Glutamatergic neuron (in vitro differentiated cells): ENCODE measurements at places on chromosomes 5 and 9.
A peak's percentile ranks its signal among the peaks of the same experiment; 100 is the strongest.

GRCh38 chr9:135186248-135187164 lies 99.0 kb downstream of the OLFM1 start:
- no peak for DNase-seq

DNA sequence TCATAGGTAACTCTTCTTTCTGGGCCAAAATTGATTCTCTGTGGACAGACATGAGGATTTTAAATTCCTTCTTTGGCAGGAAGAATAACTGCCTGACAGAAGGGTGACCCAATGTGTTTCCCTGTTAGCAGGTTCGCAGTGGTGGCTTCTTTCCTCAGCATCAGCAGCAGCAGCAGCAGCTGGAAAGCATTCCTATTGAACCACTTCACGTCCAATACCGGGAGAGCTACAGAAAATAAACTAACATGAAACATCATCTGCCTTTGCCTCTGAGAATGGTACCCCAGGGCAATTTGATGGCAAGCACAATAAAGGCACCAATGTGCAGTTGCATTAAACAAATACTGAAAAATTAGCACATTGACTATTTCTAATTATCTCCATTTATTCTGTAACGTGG lies 214.5 kb downstream of the TMEM167A start:
- no peak for DNase-seq

DNA sequence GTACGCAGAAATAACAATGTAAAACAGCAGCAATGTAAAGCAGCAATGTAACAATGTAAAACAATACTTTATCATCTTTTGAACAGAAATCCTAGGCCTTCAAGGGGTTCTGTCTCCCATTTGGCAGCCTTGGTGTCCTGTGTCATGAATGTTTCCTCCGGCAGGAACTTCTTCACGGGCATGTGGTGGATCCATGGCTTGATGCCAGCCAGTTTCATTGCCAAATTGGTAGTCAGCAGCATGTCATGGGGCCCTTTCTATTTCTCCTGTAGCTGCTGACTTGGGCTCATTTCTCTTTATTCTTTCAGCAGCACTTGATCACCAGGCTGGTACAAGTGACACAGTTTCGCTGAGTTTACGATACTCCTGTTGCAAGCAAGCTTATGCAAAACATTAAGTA lies 275.3 kb downstream of the HTR1A start:
- DNase-seq = no peak

- DNase-seq = no peak
Measured at GRCh38 chr5:163580516-163580915, 75.1 kb downstream of the MAT2B start.

GRCh38 chr5:178474562-178475184 lies 115.5 kb downstream of the COL23A1 start:
- no peak for DNase-seq

DNA sequence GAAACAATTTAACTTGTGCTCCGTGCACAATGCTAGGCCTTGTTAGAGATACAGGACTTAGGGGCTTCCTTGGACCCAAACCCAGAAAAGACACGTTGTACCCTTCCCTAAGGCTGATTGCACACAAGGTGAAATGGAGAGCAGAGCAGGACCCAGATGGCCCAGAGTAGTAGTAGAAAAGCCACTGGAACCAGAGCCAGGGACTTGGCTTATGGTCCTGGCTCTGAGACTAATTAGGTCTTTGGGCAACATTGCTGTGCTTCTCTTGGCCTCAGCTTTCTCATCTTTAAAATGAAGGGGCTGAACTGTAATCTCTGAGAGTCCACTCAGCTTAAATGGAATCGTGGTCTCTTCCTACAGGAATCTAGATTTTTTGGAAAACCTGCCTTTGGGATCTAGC lies 42.3 kb downstream of the EBF1 start:
- DNase-seq = no peak

DNA sequence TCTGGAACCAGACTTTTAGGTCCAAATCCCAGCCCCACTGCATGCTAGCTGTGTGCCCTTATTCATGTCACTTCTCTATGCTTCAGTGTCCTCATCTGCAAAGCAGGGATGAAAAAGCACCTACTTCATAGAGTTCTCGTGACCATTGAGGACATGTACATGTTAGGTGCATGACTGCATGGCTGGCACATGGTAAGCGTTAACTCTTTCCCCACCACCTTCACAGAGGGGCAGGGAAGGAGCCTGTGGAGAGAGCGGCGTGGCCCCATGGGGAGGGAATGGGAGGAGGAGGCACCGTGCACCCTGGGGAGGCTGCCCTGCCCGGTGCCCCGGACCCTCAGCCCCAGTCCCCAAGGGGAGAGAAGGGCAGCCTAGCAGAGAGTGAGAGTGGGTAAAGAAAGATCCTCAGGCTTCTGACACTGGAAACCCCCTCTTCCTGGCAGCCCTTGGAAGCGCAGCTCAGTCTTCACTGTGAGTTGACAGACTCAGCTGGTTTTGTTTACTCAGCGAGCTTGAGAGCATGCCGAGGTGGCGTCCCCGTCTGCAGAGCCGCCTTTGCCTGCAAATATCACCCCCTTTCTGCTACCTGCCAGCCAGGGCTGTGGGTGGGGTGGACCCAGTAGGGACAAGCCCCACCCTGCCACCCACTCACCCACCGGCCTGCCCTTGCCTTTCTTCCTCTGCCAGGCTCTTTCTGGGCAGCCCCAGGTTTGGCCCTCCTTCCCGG lies 10.6 kb upstream of the ANGPTL2 start:
- DNase-seq = no peak

GRCh38 chr9:123488722-123489321 lies 132.8 kb downstream of the CRB2 start:
- DNase-seq = no peak

GRCh38 chr5:60018091-60018490 lies 124.6 kb upstream of the PDE4D start:
- no peak for DNase-seq

DNA sequence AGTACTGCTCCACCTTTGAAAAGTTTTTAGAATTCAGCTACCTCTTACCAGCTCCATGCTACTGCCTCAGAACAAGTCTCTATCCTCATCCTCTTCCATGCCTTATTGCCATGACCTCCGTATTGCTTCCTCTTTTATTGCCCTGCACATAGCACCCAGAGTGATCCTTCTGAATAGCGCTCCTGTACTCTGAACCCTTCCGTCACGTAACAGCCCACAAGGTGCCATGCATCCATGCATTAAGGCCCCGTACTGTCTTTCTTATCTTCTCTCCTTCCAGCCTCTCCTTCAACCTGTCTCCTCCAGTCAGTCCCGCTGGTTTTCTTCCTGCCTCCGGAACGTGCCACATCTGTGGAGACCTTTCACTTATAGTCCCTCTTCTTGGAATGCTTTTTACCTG lies 273.3 kb upstream of the SEMA6A start:
- DNase-seq = no peak

GRCh38 chr5:91367908-91368648 lies 15.0 kb downstream of the ARRDC3 start:
- no peak for DNase-seq

DNA sequence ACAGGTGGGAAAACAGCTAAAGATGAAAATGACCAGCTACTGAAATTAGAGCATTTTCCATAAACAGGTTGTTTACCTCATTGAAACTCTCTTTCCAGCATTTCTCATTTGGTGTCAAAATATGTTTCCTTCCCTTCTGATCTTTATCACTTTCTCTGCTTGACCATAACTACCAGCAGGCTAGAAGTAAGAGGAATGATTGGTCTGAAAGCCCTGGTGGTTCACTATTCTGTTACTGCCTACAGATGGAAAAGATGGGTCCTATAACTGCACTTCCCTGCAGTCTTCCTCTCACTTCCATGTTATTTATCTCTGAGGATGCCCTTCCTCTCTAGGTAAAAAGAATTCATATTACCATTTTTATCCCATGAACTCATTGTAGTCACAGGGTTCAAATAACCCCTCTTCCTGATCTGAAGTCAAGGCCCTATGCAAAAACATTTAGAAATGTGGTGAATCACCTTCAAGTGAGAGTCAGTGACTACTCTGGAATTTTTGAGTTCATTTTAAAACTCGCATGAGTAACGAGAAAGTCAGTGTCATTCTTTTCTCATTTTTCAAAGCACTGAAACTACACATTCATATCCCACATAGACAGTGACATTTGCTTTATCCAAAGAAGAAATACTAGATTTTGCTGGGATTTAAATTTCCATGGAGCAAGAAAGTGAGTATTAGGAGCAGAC lies 51.7 kb downstream of the ZNF474 start:
- no peak for DNase-seq

GRCh38 chr9:129383019-129383560 lies 205.0 kb upstream of the IER5L start:
- no peak for DNase-seq

DNA sequence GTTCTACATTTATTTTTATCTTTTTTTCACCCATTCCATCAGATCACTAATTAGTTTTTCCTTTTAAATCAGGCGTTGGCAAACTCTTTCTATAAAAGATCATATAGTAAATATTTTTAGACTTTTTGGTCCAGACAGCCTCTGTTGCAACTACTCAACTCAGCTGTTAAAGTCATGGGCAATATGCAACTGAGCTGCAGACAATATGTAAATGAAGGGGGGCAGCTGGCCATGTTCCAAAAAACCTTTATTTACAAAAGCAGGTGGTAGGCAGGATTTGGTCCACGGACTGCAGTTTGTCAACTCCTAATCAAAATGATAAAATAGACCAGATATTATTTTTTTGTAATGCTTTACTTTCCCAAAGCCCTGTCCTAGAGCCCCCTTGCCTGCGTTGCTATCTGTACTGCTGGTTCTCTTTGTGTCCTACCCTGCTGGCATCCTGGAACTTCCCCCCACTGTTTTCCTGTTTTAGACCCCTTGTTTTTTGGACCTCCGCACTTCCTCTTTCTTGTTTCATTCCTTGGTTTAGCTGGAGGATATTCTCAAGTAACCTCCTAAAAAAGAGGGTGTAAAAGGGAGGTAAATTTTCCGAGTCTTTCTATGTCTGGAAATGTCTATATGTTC lies 24.7 kb upstream of the TNFSF8 start:
- DNase-seq = no peak

DNA sequence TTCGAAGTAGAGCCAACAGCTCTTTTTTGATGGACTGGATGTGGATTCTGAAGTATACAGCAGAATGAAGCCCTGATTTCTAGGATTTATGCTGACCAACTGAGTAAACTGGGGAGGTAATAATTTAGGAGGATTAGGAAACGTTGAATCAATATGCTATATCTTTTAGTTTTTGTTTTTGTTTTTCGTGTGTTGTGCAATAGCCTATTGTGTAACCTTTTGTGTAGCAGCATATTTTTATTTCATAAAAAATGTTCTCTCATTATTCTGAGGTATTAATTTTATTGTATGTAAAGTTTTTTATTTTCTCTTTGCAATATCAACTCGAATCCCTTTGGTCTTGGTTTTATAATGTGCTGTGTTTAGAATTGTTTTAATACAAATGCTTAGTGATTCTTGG lies 902.3 kb downstream of the EFNA5 start:
- no peak for DNase-seq

GRCh38 chr9:132503116-132503515 lies 79.3 kb upstream of the BARHL1 start:
- DNase-seq = no peak

DNA sequence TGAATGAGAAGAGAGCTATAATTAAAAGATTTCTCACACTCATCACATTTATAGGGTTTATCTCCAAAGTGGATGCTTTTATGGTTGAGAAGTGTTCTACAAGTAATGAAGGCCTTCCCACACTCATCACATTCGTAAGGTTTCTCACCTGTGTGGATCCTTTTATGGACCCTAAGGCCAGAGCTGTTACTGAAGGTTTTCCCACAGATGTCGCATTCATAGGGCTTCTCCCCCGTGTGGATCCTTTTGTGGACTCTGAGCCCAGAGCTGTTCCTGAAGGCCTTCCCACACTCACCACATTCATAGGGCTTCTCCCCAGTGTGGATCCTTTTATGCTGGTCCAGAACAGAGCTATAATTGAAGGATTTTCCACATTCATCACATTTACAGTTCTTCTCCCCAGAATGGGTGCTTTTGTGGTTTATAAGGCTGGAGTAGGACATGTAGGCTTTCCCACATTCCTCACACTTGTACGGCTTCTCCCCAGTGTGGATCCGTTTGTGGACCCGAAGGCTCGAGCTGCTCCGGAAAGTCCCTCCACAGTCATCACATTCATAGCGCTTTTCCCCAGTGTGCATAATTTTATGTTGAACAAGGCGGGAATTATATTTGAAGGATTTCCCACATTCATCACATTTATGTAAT lies 10.5 kb downstream of the ZFP62 start:
- DNase-seq = no peak

- no peak for DNase-seq
Measured at GRCh38 chr5:177249761-177250537, 53.6 kb downstream of the RAB24 start.

GRCh38 chr5:141753971-141754713 lies 72.1 kb upstream of the ARAP3 start:
- DNase-seq = no peak

DNA sequence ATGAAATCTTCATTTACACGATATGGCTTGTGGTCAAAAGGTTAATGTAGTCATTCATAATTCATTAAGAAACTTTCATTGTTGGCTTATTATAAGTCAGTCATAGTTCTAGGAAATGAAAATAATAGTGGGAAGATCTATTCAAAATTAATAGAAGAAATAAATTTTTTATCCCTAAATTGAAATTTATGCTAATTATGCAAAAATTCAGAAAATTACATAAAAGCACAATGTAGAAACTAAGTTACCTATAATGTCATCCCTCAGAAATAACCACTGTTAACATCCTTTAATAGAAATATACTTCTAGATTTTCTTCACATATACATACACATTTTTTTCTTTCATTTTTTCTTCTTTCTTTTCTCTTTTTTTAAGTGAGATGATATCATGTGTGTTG lies 15.9 kb upstream of the JAK2 start:
- DNase-seq = no peak

- no peak for DNase-seq
Measured at GRCh38 chr9:3517377-3518048, 8.3 kb downstream of the RFX3 start.

GRCh38 chr9:94603259-94604160 lies 9.9 kb upstream of the FBP2 start:
- DNase-seq = peak; percentile 80

- no peak for DNase-seq
Measured at GRCh38 chr9:127790094-127790855, 4.4 kb downstream of the CDK9 start.

DNA sequence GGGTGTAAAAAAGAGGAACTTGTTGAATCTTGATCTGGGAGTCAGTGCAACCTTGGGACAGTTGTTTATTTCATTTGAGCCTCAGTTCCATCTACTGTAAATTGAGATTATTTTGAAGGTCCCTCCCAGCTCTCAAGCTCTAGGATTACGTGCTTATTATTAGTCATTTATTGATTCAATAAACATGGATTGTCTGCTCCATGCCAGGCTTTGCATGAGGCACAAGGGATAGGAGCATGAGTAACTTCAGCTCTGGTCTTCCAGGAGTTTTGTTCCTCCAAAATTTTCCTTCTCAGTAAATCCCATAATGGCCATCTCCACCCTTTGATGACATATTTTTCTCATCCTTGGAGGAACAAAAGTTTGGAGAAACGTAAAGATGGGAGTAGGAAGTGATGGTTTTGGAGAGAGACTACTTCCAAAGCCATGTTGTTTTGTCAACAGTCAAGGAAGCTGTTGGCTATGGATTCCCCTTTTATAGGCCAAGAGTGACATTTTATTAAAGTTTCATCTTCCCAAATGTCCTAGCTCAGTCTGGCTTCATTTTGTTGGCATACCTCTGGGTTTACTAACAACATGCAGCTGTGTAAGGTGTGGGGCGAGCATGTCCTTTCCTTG lies 244.6 kb downstream of the DMRT2 start:
- DNase-seq = no peak

- DNase-seq = no peak
Measured at GRCh38 chr5:10453545-10453944, 11.9 kb downstream of the ROPN1L start.
